ENCODE measurements at places on chromosomes 6 and 20. TPM values are rescaled to one million over a fixed set of nuclear protein-coding genes. Genes with fewer than 3 reads are reported as not detected.

DNA sequence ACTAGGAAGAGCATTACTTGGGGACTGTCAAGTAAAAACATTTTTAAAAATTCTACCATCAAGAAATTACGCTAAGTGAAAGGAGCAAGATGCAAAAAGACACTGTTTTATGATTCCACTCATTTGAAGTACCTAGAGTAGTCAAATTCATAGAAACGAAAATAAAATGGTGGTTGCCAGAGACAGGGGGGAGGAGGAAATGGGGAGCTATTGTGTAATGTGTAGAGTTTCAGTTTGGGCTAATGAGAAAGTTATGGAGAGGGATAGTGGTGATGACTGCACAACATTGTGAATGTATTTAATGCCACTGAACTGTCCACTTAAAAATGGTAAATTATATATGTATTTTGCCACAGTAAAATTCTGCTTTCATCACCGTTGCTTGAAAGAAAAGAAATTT, 83.8 kb downstream of the UST start:
- DNase-seq, result no peak

DNA sequence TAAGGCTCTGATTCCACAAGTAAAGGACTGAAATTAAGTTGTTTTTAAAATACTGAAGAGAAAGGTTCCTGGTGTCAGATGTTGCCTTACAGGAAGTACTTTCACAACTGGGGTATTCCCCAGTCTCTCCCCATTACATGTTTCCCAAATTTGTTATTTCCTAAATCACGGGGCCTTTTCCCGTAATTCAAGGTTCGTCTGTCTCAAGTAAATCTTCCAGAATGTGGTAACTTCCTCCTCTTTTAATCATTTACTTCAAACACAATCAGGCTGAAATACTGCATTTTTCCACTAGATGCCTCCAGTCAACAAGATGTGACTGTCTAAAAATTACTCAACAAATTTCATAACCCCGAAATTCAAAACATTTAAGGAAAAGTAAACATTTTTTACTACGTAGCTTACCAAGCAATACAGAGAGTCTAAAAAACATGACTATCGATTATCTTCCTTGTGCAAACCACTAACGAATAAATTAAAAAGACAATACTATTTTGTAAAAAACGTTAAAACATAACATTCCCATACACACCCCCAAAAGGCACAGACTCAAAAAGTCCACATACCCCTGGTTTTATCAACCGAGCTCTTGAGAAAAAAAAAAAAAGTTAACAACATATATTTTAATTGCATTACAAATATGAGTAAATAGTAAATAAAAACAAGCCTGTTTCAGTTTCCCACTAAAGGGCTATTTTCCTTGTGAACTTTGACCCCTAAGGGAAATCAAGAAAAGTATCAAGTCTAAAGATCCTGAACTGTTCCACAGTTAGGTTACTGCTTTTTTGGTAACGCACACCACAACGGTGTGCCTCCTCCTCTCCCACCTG, 1.7 kb downstream of the SOD2 start:
- no peak for DNase-seq

DNA sequence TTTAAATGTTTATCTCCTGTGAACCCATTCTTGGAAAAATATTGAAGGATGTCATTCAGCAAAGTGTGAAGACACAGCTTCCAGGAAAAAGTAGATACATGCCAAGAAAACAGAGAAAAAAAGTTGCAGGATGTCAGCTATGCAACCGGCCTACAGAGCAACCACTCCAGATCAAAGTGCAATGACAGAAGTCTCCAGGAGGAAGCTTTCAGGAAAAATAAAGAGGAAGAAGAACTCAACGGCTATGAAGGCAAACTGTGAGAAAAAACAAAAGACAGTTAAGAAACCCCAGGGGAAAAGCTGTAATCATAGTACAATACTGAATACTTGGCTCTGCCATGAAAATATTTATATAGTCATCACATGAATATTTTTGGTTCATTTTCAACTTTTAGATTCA, 30.6 kb downstream of the REPS1 start:
- no peak for DNase-seq

TBX18 gene
- not detected for total RNA-seq

GRCh38 chr6:44921798-44922197, 406.3 kb upstream of the RUNX2 start:
- no peak for DNase-seq

GRCh38 chr6:149366267-149366921, 33.7 kb upstream of the SUMO4 start:
- no peak for DNase-seq

Data from CD8-positive, alpha-beta memory T cell (primary cell).